Sigmoid colon (tissue), 7 donors: ENCODE measurements at places on chromosomes 12 and 14. TPM values are rescaled to one million over a fixed set of nuclear protein-coding genes. Genes with fewer than 3 reads are reported as not detected.

- no peak for DNase-seq
- no peaks in the 10 kb centered on the region for H3K36me3 ChIP-seq
Observed at GRCh38 chr12:8594072-8594471, 18.6 kb downstream of the AICDA start.

DNA sequence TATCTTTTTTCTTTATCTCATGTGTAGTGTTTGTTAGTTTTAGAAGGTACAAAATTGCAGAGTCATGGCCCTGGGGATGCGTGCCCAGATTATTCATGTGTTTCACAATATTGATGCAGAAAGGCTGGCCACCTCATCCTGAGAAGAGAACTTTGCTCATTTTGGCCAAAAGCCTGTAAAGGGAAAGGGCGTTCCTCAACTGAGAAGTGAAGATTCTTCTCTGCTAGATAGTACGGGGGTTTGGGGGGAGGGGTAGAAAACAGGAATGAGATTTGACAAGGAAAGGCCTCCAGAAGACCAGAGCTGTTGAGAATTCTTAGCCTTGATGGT is 1.7 kb downstream of the MGST1 start:
- H3K27ac ChIP-seq, result peak overlapping the region; percentile 66
- peak; percentile 88 for DNase-seq
- peak overlapping the region; percentile 49 for H3K4me3 ChIP-seq
- H3K27me3 ChIP-seq, result no peaks in the 10 kb centered on the region

GRCh38 chr12:3381059-3382047 is 109.7 kb upstream of the PRMT8 start:
- H3K4me3 ChIP-seq, result no peak overlapping the region
- no peaks in the 10 kb centered on the region for H3K27me3 ChIP-seq
- H3K36me3 ChIP-seq, result no peaks in the 10 kb centered on the region
- no peak overlapping the region for H3K27ac ChIP-seq

GRCh38 chr12:18939051-18939450 is 190.5 kb upstream of the PLEKHA5 start:
- H3K27ac ChIP-seq, result no peak overlapping the region
- no peaks in the 10 kb centered on the region for H3K27me3 ChIP-seq
- DNase-seq, result no peak
- H3K4me1 ChIP-seq, result no peaks in the 10 kb centered on the region
- no peak overlapping the region for H3K4me3 ChIP-seq

- no peak overlapping the region for H3K4me3 ChIP-seq
- no peak overlapping the region for H3K27ac ChIP-seq
- no peaks in the 10 kb centered on the region for H3K4me1 ChIP-seq
- peaks cover 95% of the 10 kb centered on the region for H3K36me3 ChIP-seq
Observed at GRCh38 chr12:124952801-124953200, 36.1 kb downstream of the DHX37 start.

The PTPRQ gene
- 1.9 TPM for total RNA-seq
